ENCODE measurements at places on chromosomes 6 and 20.
A peak's percentile ranks its signal among the peaks of the same experiment; 100 is the strongest.

DNA sequence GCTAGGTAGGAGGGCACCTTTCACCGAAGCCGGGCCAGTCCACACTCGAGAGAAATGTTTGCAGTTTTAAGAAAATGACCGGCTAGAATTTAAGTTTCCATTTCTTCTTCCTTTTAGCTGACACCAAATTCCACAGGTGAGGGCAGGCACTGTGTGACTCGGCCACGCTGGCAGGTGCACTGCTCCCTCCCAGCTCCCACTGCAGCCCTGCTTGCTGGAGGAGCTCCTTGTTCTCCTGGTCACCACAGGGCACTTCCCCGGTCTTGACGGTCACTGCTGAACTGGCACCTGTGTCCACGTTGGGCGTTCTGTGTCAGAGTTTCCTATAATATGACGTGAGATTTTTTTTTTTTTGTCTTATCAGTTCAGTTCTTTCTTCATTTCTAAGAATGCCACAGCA, 3.6 kb upstream of the KIF25 start:
- no peak for DNase-seq

- DNase-seq = no peak
Observed at GRCh38 chr6:48486876-48487275, 375.9 kb upstream of the PTCHD4 start.

- DNase-seq = no peak
Observed at GRCh38 chr6:100255701-100256100, 209.0 kb downstream of the SIM1 start.

DNA sequence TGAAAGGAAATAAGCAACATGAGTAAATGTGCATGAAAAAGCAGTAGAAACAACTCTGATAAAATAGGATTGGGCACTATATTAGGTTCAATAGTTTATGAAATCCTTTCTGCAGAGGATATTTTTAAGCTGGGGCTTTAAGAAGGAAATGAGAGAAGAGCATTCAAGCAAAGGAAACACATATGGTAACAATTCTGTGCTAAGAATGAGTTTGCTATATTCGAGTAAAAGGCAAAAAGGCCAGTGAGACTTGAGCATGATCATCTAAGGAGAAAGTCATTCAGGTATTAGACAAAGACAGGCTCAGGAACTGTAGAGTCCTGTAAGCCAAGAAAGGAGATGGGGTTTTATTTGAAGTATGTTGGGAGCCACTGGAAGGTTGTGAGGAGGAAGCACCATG, 387.1 kb upstream of the FLRT3 start:
- DNase-seq = no peak

- DNase-seq = no peak
Observed at GRCh38 chr6:47375426-47375825, 65.7 kb upstream of the TNFRSF21 start.

DNA sequence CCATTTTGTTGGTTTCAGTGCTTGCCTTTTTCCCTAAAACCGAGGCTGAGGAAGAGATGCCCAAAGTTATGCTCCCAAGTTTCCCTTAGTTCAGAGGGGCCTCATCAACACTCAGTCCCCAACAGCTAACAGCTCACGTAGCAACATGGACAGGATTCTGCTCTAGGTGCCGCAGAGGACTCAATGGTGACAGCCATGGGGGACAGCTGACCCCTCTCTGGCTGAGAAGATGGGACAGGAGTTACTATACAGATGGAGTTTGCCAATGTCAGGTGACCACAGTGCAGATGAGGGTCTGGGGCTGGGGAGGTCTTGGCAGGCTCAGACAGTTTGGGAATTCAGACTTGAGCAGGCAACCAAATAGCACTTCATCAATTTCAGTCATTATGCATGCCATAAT, 67.3 kb downstream of the NPEPL1 start:
- no peak for DNase-seq

GRCh38 chr20:44010162-44010704, 95.6 kb downstream of the TOX2 start:
- DNase-seq = no peak

DNA sequence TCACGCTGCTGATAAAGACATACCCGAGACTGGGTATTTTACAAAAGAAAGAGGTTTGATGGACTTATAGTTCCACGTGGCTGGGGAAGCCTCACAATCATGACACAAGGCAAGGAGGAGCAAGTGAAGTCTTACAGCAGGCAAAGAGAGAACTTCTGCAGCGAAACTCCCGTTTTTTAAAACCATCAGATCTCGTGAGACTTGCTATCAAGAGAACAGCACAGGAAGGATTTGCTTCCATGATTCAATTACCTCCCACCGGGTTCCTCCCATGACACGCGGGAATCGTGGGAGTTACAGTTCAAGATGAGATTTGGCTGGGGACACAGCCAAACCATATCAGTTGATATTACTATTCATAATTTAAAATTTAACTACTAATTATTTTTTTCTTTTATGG, 157.3 kb upstream of the ATXN1 start:
- no peak for DNase-seq

GRCh38 chr6:166105341-166106075, 62.1 kb downstream of the TBXT start:
- no peak for DNase-seq

DNA sequence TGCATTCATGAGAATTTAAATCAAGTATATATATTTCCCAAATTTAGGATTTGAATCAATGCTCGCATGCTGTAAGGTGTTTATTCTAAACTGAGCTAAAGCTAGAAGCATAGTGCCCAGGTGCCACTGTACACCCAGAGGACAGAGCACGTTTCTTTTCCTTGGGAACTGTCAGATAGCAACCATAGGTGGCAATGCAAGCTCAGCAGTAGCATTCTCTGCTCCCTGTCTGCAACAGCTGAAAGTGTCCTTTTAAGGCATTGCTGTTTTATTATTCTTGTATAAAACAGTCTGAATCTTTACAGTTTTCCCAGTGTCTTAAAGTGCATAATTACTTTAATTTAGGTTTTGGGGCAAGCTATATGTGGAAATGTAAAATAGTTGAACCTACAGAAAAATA, 443.4 kb upstream of the MMS22L start:
- no peak for DNase-seq

DNA sequence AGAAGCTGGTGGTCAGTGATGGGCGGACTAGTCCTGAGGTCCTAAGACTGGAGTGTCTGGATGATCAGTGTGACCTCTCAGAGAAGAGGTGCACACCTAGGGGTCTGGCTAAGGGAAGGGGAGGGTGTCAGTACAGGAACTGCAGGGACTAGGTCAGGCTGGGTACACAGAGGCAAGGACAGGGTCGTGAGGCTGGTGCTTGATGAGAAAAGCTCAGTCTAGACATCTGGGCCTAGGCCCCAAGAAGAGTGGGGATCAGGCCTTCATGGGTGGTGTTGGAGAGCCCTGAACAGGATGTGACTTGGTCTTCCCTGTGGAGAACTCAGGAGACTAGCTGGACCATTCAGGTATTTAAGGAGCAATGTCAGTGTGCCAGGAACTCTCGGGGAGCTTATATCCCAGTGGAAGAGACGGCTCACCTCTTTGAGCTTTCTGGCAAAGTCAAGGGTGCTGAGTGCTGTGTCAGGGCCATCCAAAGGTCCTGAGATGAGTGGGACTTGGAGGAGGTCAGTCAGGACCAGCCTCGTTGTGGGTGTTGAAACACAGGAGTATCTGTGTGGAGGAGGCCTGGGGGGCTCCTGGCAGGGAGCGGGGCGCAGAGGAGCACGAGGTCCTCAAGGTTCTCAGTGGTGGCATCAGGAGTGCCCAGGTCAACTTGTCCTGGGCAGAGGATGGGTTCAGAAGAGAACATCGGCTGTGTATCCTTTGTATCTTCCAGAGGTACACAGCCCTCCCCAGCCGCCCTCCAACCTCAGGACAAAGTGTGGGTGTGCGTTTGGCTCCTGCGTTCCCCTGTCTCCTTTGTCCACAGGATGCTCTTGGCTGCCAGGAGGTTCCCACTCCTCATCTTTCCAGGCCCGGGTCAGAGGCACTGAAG, 13.3 kb upstream of the MYT1 start:
- no peak for DNase-seq

- no peak for DNase-seq
Observed at GRCh38 chr20:59253325-59253724, 47.1 kb upstream of the EDN3 start.

DNA sequence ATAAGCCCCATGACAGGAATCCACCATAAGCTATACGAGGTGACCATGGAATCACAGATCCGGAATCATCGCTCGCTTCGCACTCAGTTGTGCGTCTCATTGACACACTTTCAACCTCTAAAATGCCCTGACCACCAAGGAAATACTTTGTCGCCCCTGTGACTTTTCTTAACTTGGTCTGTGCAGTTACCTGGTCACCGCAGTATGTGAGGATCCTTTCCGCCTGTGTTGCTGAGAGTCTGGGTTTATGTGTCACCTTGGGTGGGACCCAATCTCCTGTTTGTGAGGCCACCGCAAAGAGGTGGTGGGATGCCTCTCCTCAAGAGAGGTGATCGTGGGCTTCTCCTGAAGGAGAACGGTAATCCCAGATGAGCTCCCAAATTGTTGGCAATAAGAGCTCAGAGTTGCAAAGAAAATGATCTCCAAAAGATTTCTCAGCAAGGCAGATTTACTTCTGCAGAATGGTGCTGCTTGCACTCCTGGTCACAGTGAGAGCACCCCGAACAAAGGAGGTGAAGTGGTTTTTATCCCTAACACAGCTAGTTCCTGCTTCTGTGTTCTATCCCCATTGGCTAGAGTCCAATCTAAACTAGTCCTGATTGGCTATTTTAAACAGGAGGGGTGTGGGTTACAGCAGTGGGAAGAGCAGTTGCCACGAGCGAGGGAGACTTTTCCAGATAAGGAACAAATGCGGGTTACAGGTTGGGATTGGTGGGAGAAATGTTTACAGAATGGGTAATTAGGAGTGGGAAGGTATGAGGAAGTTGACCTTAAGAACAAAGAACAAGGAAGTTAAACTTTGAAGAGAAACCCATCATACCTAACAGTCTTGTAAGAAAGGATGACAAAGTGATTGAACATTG, 9.1 kb upstream of the ZNFX1 start:
- DNase-seq = no peak

DNA sequence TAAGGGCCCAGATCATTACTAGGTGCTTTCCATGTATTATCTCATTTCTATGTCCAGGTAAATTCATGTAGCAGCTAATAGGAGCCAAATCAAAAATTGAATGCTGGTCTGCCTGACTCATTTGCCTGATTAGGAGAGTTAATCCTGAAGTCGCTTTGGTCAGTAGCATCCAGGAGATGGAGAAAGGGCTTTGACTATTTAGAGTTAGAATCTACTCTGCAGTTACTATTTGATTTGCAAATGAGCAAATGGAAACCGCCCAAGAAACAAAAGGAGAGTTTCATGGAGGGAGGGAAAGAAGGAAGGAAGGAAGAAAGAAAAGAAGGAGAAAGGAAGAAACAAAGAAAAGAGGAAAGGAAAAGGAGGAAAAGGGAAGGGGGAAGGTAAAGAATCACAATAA, 539.6 kb upstream of the MMS22L start:
- no peak for DNase-seq

DNA sequence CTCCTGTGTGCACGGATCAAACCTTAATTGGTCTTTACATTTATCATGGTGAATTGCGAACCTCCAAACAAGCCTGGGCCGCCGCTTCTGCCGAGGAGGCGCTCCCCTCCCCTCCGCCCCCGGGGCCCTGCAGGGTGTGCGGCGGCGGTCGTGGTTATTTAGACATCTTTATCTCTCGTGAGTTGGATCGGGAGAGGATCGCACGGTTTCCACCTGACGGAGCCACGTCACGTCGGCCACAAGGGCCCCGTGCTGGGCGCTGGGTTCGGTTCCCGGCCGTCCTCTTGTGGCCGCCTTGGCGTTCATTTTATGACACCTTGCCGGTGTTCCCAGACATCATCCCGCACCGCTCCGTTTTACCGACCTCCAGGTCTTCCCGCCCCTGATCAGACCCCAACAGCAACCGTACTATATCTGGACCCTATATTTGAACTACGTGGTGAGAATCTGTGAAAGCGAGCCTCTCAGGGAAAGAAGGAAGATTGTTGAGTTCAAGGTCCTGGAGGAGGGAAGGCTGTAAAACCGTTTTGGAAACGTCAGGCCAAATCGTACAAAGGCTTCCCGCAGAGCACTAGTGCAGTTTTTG, 1.3 kb upstream of the CNR1 start:
- DNase-seq = peak; percentile 10

GRCh38 chr20:54941666-54942065, 466.3 kb downstream of the DOK5 start:
- no peak for DNase-seq

DNA sequence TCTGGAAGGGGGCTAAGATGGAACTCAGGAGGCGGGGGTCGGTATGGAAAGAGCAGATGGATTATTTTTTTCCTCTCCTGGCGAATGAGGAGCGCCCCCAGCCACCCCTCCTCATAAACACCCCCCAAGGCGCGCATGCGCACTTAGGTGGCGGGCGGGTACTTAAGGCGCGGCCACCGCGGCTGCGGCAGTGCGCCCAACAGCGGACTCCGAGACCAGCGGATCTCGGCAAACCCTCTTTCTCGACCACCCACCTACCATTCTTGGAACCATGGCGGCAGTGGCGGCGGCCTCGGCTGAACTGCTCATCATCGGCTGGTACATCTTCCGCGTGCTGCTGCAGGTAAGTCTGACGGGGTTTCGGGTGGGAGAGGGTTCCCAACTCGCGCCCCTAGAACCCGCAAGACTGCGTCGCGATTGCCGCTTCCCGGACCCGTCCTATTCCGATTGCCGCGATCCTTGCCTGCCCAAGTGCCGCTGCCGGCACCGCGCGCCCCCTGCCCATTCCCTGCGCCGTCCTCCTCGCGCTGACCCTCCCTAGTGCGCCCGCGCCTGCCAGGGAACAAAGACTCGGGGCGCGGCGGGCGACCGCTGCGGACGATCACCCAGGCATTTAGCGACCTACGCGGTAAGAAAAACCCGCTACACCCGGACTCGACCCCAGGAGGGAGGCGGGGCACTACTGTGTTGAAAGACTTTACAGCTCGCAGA, at the start of gene NNAT:
Gene NNAT (plus strand): TSS at position 190 of the 711 bp plus-strand sequence. CDS start 82 bp downstream, at position 272.
- DNase-seq = no peak

GRCh38 chr6:35967076-35967774, 46.3 kb upstream of the SRPK1 start:
- no peak for DNase-seq

- no peak for DNase-seq
Observed at GRCh38 chr6:109292420-109292819, 89.8 kb downstream of the CD164 start.

DNA sequence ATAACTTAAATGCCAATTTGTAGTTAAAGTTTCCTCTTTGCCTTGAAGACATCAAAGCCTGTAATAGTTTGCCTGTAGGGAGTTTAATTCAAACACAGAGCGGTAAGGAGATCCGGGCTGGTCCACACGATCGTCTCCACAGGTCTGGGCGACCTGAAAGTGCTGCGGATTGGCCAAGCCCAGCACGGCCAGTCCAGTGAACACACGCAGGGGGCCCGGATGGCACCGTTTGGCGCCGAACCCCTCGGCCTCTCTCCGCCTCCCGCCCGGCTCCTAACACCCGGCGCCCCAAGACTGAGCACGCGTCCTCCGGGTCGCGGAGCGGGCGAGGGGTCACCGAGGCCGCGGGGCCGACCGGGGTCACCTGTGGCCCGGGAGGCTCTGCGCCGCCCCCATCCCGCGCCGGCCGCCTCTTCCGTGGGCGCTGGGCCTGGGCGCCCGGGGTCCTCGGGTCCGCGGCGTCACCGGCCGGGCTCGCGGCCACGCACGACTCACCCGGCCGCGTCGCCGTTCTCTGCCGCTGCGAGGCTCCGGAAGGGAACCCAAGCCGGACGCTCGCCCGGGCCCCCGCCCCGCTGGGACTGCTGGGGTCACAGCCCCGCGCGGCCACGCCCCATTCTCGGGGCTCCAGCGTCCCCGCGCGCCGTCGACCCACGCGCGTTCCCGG, 481 bp downstream of the SERPINB6 start:
- peak; percentile 74 for DNase-seq
